ENCODE measurements at places on chromosomes 7 and 10. TPM values are rescaled to one million over a fixed set of nuclear protein-coding genes. Genes with fewer than 3 reads are reported as not detected.

CALHM1 gene
- not detected for total RNA-seq

GRCh38 chr7:140674356-140674800, 1.6 kb downstream of the ADCK2 start:
- no peak for DNase-seq

GRCh38 chr7:106858618-106859532, 6.2 kb upstream of the PIK3CG start:
- peak; percentile 21 for DNase-seq

GRCh38 chr7:156725073-156725472, 84.5 kb downstream of the RNF32 start:
- DNase-seq: no peak

TEX36 gene
- total RNA-seq: not detected

DNA sequence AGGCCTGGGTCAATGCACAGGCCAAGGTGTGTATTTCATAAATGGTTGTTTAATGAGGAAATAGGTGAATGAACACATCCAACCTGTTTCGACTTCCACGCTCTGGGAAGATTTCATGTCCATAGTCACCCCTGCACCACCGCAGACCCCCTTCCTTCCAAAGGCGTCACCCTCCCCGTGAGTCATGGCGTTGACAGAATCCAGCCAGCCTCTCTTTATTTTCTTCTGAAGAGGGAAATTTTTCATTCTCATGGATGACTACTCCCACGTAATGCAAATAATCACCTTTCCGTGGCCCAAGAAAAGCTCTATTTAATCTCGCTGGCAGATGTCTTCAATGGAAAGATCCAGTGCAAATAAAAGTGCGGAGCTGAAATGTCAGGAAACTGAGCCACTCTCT, 75.3 kb upstream of the FOXK1 start:
- no peak for DNase-seq

GRCh38 chr10:128073890-128074289, 52.3 kb downstream of the MKI67 start:
- no peak for DNase-seq

GRCh38 chr7:107194052-107194451, 25.2 kb downstream of the HBP1 start:
- no peak for DNase-seq

DNA sequence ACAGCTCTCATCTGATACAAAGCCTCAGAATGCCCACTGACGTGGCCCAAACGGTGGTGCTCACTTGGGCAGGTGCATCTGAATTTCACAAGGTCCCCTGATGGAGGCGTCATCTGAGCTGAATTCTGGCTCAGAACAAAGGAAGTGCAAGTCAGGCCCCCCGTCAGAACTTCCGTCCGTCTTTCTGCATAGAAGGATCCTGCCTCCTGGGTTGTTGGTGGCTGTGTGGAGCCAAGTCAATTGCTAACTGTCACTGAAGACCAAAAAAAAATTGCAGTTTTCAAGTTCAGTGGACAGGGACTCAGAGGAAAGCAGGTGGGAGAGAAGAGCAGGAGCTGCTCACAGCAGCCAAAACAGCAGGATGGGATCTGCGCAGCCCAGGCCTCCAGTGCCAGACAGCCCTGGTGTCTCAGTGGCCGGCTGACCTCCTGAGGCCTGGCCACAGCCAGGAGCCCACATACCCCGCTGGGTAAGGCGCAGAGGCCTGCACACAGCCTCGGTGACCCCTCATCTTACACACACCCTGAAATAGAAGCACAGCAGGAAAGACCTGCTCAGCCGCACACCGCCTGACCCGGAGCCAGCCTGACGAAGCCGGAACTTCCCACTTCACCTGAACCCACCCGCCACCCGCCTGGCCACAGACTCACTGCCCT, 49.4 kb downstream of the PYROXD2 start:
- DNase-seq: no peak

TMEM213 gene
- not detected for total RNA-seq

GRCh38 chr10:103703941-103704919, 151.1 kb downstream of the SH3PXD2A start:
- no peak for DNase-seq

DNA sequence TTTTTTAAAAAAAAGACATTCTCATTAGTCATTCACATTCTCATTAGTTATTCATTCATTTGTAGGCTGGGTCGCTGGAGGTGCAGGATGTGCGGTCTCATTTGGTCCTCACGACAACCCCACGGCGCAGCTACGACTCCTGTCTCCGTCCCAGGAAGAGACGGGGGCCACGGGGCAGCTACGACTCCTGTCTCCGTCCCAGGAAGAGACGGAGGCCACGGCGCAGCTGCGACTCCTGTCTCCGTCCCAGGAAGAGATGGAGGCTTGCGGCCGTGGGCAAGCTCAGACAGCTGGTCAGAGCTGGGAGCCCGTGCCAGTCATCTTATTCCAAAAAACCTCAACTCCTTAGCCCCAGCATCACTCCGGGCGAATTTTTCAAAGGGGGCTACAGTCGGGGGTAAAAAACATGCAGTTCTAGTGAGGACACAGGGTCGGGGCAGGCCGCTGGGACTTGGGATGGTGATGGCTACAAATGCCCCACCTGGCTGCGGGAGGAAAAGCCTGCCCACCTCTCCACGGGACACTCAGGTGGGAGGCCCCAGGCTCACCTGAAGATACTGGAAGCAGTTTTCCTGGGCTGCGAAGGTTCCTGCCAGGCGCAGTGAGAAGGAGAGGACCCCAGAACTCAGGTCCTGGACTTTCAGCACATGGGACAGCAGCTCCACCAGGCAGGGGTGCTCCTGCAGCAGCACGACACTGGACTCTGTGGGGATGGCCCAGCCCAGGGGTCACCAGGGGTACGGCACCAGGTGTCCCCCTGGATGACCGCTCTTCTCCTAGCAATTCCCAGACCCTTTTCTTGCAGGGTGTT, 8.3 kb downstream of the BRAT1 start:
- no peak for DNase-seq

GRCh38 chr10:72735288-72735936, 43.5 kb downstream of the MCU start:
- DNase-seq: no peak

DNA sequence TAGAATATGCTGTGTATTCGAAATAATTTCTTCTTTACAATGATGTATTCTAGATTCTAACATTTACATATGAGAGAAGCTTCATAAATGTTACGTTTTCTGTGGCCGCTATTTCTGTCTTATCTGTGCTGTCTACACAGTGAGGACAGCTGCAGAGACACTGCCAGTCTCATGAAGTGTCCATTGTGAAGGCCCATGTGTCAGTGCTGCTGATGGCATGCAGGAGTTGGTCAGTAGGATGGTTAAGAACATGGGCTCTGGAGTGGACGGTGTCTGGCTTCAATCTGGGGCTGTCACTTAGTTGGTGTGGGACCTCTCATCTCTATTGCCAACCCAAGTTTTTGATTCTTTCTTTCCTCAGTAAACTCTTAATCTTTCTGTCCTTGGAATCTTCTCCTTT, 137.3 kb downstream of the SDK1 start:
- no peak for DNase-seq

DNA sequence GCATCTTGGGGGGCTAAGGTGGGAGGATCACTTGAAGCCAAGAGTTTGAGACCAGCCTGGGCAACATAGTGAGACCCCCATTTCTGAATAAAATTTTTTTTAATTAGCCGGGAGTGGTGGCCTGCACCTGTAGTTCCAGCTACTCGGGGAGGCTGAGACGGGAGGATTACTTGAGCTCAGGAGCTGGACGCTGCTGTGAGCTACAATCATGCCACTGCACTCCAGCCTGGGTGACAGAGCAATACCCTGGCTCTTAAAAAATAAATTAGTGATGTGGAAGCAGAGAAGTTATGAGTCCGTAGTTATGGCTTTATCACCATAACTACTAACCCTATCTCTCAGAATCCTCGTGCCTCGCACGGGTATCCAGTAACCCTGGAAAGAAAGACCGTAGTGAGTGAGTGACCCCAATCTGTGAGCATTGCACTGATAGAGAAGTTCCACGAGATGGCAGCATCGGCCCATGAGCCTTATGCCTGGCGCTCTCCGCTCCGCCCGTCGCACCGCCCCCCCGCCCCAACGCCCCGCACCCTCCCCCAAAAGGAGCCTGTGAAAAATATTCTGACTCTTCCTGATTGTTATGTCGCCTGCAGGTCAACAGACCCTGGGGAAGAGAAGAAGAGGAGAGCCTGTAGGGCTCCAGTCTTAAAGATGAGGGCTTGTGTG, 4.9 kb upstream of the SLC29A3 start:
- no peak for DNase-seq

DNA sequence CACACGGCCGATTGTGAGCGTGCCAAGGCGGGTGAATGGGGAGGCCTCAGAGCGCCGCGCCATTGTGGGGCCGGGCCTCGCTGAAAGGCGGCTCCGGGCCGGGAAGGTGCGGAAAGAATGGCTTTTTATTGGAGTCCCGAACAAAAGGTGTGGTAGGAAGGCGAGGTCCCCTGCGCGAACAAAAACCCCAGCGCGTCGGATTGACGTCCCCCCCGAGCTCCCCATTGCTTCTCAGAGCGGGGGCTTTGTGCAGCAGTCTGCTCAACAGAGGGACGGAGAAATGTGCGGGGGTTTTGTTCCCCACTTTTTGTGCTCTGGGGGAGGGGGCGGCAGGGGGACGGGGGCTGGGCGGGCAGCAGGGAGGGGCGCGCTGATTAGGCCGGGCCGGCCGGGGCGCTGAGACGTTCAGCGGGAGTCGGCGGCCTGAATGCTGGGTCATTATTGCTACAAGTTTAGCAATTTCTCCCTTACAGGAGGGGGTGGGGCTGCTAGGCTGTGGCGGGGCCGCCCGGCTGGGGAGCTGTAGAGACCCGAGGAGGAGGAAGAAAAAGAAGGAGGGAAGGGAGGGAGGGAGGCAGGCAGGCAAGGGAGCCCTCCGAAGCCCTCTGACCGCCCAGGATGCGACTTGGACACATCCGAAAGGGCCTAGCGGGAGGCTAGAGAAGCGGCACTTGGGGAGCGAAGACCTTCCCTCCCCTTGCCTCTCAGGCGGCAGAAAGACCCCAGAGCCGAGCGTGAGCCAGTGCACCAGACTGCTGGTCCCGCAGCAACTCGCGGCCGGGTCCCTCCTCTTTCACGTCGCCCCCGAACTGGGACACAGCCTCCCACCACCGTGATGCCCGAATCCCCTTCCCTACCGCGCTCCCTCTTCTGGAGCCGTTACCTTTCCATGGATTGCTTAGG, 4.6 kb downstream of the NKX2-3 start:
- no peak for DNase-seq

DNA sequence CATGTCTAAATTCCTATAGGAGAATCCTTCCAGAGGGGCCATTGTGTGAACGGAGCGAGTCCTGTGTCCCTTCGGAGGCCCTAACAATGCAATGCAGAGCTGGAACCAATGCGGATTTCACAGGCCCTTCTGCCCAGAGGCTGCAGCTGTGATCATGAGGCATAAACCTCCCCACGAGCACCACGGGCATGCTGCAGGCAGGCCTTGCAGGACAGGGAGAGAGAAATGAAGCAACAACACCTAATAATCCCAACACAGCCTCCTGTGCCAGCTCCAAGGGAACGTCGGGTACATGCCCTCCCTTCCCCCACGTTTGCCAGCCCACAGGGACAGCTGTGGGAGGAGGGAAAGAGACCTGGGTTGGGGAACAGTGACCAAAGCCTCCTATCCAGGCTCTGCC, 74.4 kb downstream of the TNS3 start:
- no peak for DNase-seq

DNA sequence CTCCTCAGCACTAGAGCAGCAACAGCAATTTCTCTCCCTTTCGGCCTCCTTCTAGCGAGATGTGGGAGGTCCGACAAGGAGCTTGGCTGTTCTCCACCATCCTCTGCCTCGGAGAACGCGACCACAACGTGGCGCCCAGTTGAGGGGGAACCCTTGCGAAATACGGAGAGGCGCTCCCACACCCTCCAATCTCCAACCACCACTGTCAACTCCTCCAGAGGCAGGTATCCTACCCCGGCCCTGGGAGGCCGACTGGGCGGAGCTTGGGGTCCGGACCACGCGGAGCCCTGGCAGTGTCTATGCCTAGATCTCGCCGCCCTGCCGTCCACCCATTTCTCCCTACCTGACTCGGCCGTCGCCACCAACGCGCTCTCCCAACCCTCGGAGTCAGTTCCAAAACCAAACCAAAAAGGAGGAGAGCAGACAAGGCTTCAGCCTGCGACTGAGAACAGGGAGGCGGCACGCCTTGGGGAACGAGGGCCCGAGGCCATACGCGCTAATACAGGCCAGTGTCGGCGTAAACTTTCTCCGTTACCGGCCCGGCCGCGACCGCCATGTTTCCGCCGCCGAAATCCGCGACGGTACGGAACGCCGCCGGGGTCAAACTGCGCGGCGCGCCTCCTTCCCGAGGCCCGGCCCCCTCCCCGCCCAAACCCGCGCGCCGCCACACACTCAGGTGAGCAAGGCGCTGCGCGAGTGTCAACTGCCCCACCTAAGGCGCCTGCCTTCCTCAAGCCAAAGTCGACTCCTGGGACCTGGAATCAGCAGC, at the start of gene TMEM168:
Gene TMEM168 (minus strand): TSS at position 577 of the 769 bp plus-strand sequence. CDS start 5,568 bp downstream, outside the sequence.
- peak; percentile 57 for DNase-seq

TRUB1 gene
- total RNA-seq: 39.0 TPM

NODAL gene
- not detected for total RNA-seq

DNA sequence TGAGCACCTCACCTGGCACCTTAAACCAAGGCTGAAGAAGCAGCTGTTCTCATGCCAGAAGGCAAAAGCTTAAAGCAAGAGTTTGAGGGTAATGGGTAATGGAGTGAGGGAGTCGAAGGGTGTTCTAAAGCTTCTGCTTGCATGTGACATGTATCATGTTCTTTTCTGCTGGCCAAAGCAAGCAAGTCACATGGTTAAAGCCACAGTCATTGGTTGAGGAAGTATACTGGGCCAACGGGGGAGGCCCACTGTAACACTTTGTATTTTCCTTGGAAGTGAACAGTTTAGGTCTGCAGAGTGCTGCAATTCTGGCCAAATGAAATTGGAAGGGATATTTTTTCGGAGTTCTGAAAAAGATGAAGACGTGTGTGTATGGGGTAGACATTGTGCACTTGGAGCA, 75.7 kb downstream of the REEP3 start:
- DNase-seq: no peak

DNA sequence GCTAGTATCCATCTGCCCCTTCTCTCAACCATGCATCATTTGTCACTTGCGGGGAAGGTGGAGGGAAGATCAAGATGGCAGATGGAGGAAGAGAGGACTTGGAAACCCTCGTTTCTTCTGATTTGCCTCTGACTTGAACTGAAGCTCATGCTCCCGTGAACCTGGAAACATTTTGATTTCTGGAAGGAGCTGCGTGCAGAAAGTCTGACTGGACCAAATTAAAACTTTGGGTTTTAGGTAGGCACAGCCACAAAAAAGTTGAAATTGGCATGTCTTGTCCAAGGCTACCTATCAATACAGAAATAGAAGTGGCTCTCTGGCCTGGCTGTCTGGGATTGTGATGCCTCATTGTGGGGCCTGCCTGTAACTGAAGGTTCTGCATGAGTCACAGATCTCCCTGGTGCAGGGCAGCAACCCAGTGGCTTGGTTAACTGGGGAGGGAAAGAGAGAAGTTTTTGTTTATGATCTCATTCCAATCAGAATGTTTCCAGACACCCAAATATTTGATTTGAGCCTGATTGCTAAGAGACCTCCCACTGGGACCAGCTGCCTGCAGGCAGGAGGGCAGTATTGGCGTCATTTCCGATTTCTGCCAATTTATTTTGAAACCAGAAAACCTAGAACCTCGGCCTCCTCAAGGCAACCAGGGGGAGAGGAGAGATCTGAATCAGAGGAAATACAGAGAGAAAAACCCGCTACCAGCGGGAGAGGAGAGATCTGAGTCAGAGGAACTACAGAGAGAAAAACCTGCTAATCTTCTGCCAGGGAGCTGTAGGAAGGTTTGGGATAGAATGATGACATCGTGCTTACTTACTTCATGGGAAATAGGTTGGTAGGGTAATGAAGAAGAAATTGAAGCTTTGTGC, 363.6 kb downstream of the ANKRD30A start:
- DNase-seq: no peak

Data from urinary bladder (tissue), 4 donors.